ENCODE measurements at places on chromosomes 2 and 18.

DNA sequence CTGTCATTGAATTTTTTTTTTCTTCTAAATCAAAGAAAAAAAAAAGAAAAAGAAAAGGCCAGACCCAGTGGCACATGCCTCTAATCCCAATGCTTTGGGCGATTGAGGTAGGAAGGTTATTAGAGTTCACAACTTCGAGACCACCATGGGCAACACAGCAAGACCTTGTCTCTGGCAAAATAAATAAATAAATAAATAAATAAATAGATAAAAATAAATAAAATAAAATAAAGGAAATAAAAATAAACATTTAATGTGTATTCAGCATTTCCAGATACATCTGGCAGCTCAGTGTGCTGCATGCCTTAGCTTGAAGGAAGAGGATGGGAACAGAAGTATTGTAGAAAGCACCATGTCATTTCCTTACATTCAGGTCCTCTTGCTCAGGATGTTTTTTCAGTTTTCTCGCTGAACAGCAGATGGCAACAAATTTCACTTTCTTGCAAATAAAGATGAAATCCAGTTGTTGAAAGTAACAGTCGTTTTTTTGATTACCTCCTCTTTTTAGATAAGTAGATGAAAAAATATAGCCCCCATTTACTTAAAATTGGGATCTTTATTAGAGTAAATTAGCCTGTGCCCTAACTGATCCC is 25.7 kb upstream of the FAM178B start:
- peak; percentile 60 for DNase-seq

- peak; percentile 24 for DNase-seq
Measured at GRCh38 chr2:235856151-235856854, 311.9 kb downstream of the GBX2 start.

- DNase-seq = peak; percentile 59
Measured at GRCh38 chr18:47953471-47953931, 23.0 kb upstream of the SMAD2 start.

DNA sequence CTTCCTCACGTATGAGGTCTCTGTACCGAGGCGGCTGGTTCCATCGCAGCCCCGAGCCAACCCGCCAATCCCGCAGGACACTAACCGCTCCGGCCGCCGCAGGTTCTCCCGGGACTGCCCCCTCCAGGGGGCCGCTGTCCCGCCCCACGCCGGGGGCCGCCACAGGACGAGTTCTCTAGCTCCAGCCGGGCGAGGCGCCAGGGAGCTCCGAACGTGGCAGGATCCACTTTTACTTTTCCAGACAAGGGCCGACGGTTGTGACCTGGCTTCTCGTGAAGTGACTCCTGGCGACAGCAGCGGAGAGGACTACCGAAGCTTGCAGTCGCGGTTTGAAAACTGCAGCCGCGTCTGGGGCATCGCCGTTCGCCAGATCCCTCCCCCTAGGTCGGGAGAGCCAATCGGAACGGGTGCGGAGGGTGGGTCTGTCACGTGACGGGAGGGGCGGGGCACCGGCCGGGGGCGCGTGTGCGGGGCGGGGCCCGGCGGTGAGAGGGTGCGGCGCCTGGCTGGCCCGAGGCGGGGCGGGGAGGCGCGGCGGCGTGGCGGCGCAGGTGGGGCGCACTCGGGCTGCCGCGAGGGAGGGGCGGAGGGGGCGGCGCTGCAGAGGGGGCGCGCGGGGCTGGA is at the start of gene STK17B:
STK17B (minus strand) TSS at position 331 of the 624 bp plus-strand sequence. CDS start 8,195 bp downstream, outside the sequence.
- DNase-seq = peak; percentile 93

DNA sequence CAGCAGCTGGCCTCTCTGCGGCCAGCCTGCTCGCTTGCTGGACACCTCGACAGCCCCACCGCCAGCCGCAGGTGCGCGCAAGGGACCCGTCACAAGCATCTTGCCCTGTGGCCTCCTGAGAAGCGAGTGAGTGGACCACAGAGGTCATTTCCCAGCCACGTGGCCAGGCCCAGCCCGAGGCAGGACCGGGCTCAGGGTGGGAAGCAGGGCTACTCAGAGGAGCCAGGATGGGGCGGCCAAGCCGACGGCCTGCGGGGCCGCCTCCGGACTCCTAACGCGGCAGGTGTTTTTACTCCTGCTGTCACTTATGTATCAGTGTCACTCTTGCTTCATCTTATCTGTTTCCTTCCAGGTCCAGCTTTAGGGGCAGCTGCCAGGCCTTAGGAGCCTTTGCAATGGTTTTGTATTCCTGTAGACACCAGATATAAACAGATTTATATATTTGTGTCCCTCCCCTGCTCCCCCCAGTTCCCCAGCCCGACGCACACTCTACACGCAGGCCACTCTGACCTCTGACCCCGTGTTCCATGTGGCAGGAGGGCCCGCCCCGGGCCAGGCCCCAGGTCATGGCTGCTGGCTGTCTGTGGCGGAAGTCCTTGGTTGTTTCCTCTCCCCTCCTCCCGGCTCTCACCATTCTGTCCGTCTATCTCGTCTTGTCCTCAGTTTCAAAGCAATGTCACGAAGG is 236.4 kb downstream of the ATAD2B start:
- no peak for DNase-seq

GRCh38 chr2:4053769-4054493 is 350.6 kb downstream of the DCDC2C start:
- no peak for DNase-seq

DNA sequence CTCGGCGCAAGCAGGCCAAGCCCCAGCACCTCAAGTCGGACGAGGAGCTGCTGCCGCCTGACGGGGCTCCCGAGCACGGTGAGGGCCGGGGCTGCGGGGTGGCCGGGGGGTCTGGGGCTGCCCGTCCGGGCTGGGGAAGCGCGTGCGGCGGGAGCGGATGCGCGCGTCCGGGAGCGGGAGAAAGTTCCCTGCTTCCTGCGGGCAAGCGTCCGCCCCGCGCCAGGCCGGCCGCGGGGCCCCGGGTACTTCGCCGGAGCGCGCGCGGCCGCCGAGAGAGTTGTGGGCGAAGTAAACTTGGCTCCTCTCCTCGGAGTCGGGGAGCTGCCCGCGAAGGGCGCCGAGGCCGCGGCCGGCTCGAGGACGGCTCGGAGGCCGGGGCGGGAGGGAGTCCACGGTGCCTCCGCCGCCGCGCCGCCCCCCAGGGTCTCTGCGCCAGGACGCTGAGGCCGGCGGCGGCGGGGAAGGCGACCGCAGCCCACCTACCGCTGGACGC is 707 bp downstream of the SALL3 start:
- DNase-seq = no peak

DNA sequence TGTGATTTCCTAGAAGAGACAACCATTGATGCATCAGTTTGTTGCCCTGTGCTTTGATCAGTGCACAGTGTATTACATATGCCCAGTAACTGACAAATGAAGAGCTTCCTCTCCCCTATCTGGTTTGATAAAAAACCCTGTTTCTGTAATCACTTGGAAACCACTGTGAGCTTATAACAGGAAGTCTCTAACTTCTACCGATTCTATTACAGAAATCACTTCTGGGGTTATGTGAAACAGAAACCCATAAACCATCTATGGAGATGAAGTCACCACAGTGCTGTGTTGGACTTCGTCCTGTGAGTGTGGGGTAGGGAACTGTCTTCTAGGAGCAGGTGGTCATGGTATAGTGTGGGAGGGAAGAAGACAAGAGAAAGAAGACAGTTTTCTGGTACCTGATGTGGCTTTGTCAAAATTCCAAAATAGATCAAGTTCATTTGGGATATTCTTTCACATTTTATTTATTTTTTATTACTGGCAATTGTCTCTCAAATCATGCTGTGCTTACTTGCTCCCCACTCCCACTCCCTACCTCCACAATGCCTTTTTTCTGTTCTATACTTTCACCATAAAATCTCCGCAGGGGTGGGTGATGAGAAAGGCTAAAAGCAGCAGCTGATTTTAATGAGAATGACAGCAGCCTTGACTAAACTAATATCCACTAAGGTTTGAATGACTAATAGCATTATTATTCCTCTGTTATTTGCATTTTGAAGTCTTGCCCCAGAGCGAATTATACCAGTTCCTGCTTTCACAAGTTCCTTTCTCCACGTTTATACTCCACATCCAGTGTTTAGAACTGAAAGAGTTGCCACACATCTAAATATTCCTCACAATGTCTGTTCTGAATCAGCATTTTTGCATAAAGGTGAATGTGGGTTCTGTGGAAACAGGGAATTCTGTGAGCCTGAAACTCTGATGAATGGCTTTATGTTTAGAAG is 41.7 kb upstream of the RND3 start:
- peak; percentile 85 for DNase-seq

DNA sequence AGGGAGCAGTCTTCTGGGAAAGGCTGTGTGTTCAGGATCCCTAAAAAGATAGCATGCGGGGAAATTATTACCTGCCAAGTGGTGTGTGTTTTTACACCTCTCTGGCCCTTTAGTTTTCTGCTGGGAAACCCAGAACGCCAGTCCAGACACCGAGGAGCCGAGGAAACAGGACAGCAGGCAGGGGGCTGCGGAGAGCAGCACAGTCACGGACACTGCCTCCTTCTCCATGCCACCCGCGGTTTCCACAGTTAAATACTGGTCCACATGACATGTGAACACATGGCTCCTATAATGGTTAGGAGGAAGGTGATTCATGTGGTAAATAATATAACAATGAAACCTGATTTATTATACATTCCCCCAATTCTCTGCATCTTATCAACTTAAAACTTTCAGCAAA is 20.4 kb downstream of the CNOT11 start:
- DNase-seq = no peak

- DNase-seq = no peak
Measured at GRCh38 chr18:11095211-11095610, 54.2 kb downstream of the PIEZO2 start.

DNA sequence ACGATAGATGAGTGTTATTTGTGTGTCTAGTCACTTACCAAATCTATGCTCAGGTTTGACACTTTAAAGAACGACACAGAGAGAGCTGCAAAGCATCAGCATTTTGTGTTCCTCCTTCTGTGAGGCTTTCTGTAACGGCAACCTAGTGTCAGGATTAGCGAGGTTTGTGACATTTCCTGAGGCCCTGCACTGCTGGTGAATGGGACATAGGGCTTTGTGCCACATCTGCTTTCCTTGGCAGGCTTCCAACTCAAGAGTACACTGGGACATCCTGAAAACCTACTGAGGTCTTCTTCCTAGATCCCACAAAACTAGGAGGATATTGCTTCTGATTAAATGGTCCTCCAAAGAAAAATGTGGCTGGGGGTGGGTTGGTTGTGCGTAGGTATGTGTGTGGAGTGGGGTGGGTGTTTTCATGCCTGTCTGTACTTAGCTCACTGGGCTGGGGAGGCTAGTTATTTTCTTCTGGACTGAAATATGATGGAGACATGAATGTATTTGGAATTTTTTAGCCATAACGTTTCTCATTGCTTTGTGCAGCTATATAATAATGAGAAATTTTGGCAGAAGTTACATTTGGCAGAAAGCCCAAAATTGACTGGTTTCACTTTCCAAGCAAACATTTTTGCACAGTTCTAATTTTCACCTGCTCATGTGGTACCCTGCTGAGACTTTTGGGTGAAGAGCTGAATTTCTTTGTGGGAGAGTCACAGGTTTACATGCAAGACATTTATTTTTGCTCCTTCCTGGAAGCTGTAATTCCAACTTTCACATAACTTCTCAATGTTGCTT is 308.4 kb downstream of the XIRP2 start:
- peak; percentile 59 for DNase-seq

GRCh38 chr2:144354953-144355352 is 165.0 kb downstream of the ZEB2 start:
- DNase-seq = no peak

DNA sequence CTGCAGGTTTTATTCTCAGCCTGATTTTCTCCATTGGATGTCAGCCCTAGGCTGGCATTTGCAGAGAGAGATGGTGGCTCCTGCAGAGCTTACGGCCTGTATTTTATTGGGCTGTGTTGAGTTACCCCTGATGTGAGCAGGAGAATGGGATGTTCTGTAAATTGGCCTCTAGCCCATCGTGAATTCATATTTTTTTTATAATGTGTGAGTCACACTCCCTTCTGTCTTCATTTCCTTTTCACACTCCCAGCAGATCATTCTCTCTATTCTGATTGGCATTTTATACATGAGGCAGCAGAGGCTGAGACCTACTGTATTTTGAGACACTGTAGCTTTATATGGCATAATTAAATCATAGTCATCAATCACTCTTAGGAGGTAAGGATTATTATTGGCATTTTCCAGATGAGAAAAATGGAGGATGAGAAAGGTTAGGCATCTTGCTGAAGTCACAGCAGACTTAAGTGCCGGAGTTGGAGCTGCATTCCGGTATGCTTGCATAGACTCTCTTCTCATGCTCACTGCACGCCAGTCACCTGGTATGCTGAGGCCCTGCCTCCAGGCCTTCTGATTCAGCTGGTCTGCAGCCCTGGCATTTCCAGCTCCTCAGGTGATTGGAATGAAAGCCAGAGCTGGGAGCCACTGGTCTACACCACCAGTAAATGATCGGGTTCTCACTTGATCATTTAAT is 142.4 kb downstream of the NEDD4L start:
- peak; percentile 80 for DNase-seq

DNA sequence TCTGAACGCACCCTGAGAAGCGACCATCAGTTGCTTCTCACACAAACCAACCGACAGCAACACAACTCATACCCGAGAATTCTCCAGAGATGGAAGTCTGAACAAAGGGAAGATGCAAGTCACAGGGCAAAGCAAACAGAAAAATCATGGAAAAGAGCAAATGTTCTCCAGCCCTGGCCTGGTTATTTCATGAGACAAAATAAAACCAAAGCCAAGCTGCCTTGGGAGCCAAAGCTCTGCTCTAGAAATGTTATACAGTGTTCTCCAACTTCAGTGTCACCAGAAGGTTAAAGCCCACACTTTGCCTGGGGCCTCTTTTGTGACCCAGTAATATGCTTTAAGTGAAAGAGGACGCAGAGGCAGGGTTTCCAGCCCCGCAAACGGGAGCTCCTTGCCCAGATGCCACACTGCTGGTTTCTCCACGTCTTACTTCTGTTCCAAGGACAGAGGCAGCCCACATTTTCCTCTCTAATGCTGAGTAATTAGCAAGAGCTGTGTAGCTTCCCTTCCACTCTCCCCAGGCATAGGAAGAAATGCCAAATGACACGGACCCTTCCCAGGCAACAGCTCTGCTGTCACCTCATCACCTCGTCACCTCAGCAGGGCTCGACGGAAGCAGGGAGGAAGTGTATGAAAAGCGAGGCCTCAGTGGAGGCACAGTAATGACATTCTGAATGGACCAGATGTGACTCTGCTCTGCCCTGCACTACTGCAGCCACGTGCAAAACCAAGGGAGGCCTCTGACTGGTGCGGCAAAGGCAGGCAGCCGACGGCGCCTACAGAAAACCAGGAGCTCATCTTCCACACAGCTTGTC is 64.7 kb downstream of the FBXO15 start:
- DNase-seq = no peak

GRCh38 chr2:127887082-127887775 is 1.5 kb upstream of the AMMECR1L start:
- DNase-seq = no peak

DNA sequence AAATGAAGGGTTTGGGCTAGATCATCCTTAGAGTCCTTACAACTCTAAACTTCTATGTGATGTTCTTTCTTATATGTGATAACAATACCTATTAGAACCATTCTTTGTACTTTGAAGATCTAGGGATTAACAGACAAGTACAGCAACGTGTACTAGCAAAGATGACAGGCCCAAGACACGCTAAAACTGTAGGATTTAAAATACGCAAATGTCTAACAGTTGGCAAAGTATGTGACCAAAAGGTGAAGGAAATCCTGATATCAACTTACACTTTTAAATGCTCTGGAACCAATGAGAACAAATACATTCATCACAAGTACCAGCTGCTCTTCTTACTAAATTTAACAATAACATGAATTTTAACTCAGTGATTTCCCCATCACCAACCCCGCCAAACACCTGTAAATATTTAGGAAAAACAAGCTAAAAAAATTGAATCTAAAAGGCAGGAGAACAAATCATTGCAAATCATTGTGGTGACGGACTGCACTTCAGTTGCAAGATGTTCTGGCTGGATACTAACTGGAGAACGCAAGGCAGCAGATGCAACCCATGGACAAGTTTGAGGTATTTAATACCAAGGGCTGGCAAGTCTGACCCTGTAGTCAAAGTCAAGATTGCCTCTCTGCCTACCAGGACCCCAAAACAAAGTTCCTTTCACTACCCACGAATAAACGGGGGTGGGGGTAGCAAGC is 1.4 kb downstream of the ANKRD44 start:
- no peak for DNase-seq

Data from fibroblast of skin of abdomen (primary cell).